Tracheal epithelial cell (primary cell): ENCODE measurements at places on chromosomes 12 and 14. TPM values are rescaled to one million over a fixed set of nuclear protein-coding genes. Genes with fewer than 3 reads are reported as not detected.

The TAS2R43 gene
- 0.96 TPM in 1 of 2 replicates, not detected in the other for total RNA-seq

The RHEBL1 gene
- total RNA-seq: 0.24 TPM in 1 of 2 replicates, not detected in the other

The TAS2R9 gene
- total RNA-seq: not detected in 2 replicates

The KERA gene
- not detected in 2 replicates for total RNA-seq

The ATF7IP gene
- 16.1 and 22.8 TPM in 2 replicates for total RNA-seq

The BEGAIN gene
- 3.8 and 5.3 TPM in 2 replicates for total RNA-seq

The ACSS3 gene
- 0.64 and 2.9 TPM in 2 replicates for total RNA-seq

The RAD9B gene
- total RNA-seq: 0.21 and 0.24 TPM in 2 replicates

The PLCZ1 gene
- total RNA-seq: not detected in 2 replicates

The PLD4 gene
- total RNA-seq: not detected in 2 replicates

The MVK gene
- total RNA-seq: 27.7 and 41.8 TPM in 2 replicates

The PLA2G1B gene
- total RNA-seq: not detected in 2 replicates

The C12orf56 gene
- 0.85 and 0.96 TPM in 2 replicates for total RNA-seq

The LRFN5 gene
- under 0.01 TPM in 1 of 2 replicates, not detected in the other for total RNA-seq

The DPPA3 gene
- total RNA-seq: not detected in 2 replicates

The SRP54 gene
- 59.3 and 70.8 TPM in 2 replicates for total RNA-seq

The MYF6 gene
- not detected in 2 replicates for total RNA-seq

The WBP11 gene
- 3.9 and 10.2 TPM in 2 replicates for total RNA-seq

The OVCH1 gene
- under 0.01 TPM in 1 of 2 replicates, not detected in the other for total RNA-seq

The SLCO1B1 gene
- not detected in 2 replicates for total RNA-seq

The LBHD2 gene
- not detected in 2 replicates for total RNA-seq

The POTEM gene
- not detected in 2 replicates for total RNA-seq

The SYNDIG1L gene
- total RNA-seq: under 0.01 TPM in 1 of 2 replicates, not detected in the other

The TMEM229B gene
- 0.43 and 1.9 TPM in 2 replicates for total RNA-seq

The KRT8 gene
- 140 and 289 TPM in 2 replicates for total RNA-seq

The COX14 gene
- total RNA-seq: 41.0 and 51.2 TPM in 2 replicates

The CDCA4 gene
- total RNA-seq: 53.3 and 55.7 TPM in 2 replicates

The E2F7 gene
- 2.6 and 7.0 TPM in 2 replicates for total RNA-seq

The PXMP2 gene
- total RNA-seq: 6.0 and 9.9 TPM in 2 replicates

The RNASE1 gene
- total RNA-seq: 0.72 TPM in 1 of 2 replicates, not detected in the other

The TPH2 gene
- total RNA-seq: not detected in 2 replicates

The A2ML1 gene
- 45.1 and 95.9 TPM in 2 replicates for total RNA-seq

The ENDOU gene
- total RNA-seq: not detected in 2 replicates

The ERP27 gene
- total RNA-seq: 0.96 TPM in 1 of 2 replicates, not detected in the other
